ENCODE measurements at places on chromosomes 1 and 21.

DNA sequence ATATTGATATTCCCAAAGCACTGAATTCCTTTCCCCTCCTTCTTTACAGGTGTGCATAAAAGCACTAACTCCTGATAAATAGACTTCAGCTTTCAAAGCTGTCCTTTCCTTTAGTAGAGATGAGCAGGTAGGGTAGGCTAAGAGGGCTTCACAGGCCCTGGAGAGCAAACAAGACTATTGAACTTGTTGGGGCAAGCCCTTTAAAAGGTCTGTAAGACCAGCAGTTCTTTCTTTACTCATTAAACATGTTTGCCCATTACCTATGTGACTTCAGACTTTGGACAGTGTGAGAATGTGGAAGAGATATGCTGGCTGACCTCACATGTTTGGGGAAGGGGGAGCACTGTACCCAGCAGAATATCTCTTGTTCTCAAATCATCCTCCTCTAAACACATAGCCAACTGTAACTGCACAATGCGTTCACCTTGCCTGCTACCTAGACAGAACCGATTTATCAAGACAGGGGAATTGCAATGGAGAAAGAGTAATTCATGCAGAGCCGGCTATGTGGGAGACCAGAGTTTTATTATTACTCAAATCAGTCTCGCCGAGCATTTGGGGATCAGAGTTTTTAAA is 27.1 kb upstream of the HAO2 start:
- DNase-seq = no peak

- DNase-seq = no peak
These were observed 3.9 kb downstream of the SELENBP1 start for GRCh38 chr1:151368393-151369301.

DNA sequence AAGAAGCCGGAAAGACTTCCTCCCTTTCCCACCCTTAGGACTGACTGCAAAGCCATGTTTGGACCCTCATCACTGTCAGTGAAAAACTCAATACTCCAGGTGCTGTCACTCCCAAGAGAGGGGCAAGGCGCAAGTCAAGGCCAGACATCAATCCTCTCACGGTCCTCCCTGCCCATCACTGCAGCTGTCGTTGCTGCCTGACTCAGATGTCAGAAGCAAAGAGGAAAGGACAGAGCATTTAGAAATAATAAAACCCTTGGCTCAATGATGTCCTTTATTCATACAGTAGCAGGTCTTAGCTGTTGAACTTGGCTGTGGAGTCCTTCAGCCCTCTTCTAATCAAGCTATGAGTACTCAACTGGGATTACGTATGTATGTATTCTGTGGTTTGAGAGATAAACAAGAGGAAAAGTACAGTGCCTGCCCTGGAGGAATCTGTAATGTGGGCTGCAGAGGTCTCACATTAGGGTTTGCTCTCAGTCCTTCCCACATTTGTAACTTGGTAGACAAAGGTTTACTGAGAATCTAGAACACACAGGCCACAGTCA is 13.5 kb downstream of the SUSD4 start:
- DNase-seq = no peak

DNA sequence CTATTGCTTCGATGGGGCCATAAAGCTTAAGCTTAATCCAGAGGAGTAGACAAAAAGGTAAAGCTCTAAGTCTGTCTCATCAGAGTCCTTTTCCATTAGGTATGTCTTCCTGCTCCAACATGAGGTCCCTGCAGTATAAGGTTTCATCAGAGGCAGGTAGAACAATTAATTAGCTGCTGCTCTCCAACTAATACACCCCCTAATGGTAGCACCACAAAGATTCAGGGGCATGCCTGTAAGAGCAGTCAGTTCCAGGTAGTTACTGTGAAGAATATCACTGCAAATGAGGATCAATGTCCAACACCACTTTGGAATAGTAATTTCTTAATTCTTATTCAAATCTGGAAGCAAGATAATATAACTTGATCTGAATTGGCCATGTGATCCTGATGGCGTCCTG is 160.3 kb upstream of the ESRRG start:
- no peak for DNase-seq

DNA sequence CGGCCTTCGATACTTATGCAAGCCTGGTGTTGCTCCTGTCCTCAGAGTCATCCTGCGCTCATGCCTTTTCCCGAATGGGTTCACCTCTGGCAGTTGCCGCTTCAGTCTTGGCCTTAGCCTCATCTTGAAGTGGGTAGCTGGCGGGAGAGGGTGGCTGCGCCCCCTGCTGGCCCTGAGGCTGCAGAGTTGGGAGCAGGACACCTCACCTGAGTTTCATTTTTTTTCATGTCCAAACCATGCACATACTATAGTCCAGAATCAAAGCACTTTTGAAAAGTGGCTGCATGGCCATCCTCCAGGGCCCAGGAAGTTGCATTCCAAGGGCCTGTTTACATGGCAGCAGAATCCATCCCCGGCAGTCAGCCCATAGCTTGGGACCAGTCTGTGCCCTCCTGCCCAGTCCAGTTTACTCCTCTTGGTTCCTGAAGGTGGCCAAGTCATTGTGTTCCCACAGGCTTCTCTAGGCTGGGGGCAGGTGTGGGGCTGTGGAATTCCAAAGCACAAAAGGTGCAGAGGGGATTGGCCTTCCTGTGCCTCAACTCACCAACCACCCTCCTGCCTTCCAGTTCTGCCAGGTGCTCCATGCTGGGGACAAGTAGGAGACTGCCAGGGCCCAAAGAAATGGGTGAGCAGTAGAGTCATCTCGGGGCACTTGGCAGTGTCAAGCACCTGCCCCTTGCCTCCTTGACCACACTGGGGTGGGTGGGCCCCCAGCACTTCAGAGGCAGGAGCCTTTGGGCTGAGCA is 44.0 kb downstream of the YARS1 start:
- peak; percentile 81 for DNase-seq

DNA sequence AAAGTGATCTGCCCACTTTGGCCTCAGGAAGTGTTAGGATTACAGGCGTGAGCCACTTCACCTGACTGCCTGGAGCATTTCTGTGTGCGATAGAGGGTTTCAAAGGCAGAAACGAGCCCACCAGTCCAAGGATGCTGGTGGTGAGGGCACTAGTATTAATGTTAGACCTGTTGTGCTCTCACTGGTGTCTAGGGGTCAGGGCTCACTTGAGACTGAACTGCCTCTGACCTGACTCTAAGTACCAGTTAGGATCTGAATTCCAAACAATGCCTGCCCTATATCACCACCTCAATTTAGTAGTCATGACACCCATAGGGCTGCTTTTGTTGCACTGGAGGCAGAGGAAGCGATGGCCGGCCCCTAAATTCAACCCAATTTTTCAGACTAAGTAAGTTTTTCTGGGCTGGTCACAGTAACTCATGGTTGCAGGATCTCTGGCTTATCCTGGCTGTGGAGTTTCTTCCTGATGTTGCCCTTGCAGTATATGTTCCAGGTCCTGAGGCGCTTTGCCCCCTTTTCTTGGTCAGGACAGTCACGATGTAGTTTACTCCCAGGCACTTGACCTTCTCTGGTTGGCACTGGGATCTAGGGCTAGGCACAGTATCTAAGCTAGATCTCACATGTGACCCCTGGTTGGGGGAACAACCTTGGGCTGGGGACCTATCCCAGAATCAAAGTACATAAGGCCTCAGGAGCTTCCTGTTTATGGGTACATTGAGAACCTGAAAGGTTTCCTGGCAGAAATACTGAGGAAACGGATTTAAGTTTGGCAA is 4.5 kb downstream of the CCDC17 start:
- DNase-seq = peak; percentile 8

GRCh38 chr21:17757671-17758070 is 61.5 kb downstream of the C21orf91 start:
- no peak for DNase-seq

DNA sequence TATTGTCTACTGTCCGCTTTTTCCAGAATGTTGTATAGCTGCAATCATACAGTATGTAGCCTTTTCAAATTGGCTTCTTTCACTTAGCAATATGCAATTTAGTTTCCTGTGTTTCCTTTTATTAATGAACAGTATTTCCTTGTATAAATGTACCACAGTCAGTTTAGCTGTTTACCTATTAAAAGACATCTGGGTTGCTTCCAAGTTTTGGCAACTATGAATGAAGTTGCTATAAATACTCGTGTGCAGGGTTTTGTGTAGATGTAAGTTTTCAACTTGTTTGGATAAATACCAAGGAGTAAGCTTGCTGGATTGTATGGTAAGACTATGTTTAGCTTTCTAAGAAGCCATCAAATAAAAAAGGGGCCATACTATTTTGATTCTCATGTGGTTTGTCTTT is 24.4 kb upstream of the KCNJ6 start:
- no peak for DNase-seq

GRCh38 chr1:50147191-50147850 is 38.6 kb downstream of the ELAVL4 start:
- DNase-seq = no peak

DNA sequence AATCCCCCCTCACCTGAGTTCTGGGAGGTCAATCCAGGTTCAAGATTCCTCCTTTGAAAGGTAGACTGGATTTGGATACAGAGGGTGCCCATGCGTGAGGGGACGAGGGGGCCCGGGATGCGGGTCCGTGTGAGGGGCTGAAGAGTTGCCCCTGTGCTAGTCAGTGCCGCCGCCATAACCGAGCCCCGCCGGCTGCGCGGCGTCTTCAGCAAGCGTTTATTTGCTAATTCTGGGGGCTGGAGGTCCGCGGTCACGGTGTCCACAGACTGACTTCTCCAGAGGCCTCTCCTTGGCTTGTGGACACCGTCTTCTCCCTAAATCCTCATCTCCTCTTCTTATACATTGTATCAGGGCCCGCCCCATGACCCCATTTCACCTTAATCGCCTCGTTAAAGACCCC is 20.9 kb upstream of the SAMD11 start:
- no peak for DNase-seq

DNA sequence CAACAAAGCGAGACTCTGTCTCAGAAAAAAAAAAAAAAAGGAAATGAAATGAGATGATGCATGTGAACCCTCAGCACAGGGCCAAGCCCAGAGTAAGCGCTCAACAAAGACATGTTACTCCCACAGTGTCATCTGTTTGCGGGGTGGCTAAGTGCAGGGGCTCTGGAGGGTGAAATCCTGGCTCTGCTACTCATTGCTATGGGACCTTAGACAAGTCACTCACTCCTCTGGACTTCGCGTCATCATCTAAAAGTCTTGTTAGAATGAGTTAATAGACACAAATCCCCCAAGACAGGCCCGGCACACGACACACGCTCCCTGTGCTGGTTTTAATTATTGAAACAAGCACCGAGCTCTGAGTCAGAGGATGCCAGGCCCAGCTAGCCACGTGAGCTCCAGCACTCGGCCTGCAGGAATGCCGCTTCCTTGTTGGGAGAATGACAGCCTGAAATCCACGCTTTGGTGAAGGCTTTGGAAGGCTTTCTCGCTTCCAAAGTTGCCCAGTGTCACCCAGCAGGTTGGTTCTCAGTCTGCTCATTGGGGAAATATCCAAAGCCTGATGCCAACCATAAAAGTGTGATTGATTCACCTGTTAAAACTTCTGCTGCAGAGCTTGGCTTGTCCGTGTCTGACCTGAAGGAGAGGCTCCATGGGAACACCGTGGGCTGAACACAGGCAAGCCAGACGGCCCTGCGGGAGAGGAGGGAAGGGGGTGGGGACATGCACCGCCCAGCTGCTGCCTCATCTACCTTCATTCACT is 36.7 kb upstream of the TARDBP start:
- DNase-seq = peak; percentile 73

- DNase-seq = no peak
These were observed 25.8 kb upstream of the ZNF648 start for GRCh38 chr1:182087304-182087703.

- no peak for DNase-seq
These were observed 48.0 kb upstream of the LCE5A start for GRCh38 chr1:152462636-152463035.

DNA sequence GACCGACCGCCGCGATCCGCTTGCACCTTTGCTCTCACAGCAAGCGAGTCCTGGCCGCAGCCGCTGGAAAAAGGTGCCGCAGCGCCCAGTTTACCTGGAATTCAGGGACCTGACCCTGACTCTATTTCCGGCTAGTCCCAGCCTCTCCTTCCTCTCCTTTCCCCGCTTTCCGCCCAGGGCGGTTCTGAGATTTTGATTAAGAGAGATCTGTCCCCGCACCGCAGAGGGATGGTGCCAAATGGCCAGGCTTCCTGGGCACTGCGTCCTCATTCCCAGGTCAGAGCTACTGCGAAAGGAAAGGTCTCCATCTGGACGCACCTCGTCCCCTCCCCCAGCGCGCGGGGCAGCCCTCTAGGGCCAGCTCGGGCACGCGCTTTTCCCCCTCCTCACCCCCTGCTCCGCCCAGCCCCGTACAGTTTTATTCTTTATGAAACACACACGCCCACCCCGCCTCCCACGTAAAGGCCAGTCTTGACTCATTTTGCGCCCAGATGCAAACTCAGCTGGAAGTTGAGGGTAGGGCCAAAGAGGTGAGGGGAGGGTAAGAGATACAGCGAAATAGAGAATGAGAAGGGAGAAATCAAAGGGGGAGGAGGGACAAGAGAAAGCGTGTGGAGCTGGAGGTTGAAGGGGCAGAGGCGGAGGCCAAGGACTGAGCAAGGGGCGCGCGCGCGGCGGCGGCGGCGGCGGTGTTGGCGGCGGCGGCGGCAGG is 411.8 kb upstream of the ESRRG start:
- peak; percentile 44 for DNase-seq

DNA sequence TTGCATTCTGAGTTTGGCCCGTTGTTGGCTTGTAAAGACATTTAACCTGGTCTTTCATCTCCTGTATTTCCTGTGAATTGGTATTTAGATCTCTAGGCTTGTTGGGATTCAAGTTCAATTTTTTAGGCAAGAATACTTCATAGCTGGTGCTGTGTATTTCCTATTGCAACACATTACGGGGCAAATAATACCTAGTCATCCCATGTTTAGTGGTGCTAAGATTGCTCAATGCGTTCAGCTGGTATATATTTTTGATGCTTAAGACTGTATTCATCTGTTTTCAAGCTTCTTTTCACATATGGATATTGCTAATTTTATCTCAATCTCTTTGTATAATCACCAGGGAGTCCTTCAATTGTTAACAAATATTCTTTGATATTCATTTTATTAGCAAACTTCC is 87.5 kb upstream of the ZBTB18 start:
- no peak for DNase-seq

DNA sequence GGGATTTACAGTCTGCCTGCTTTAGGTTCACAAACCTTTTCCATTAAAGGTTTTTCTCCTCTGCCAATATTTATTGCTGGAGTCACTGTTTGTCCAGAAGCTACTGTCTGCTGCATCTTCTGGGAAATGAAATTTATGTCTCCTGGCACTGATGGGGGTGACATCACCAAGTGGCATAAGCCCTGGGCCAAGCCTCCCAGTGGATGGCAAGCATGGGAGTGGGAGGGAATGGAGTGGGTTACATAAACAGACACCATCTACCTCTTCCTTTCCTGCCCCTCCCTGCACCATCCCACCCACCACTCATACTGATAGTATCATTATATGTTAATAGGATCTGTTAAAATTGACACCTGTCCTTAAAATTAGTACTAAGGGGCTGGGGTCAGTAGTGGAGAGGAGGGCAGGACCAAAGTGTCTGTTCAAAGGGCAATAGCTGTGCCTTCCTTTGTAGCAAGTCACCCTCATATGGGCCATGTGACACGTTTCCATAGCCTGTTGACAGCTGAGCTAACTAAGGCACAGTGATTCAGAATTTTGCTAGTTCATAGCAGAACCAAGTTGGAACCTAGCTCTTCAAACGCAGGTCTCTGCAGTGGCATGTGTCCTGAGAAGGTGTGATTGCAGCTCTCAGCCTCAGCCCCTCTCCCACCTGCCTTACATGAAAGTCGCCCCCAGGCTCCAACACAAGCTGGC is 71.0 kb downstream of the MAB21L3 start:
- DNase-seq = no peak

- no peak for DNase-seq
These were observed 80.7 kb downstream of the GIPC2 start for GRCh38 chr1:78126506-78126905.

GRCh38 chr1:18256282-18257235 is 149.0 kb downstream of the IGSF21 start:
- peak; percentile 77 for DNase-seq

All from urothelium cell line (cell line).